Stimulated activated CD8-positive, alpha-beta memory T cell treated with anti-CD3 and anti-CD28 coated beads, Interleukin-15, amount 100 ng/mL, for 1 hour (primary cell): ENCODE measurements at places on chromosomes 11 and 22.
A peak's percentile ranks its signal among the peaks of the same experiment; 100 is the strongest.

- DNase-seq = no peak
Observed at GRCh38 chr22:44155115-44155514, 25.6 kb upstream of the PARVG start.

DNA sequence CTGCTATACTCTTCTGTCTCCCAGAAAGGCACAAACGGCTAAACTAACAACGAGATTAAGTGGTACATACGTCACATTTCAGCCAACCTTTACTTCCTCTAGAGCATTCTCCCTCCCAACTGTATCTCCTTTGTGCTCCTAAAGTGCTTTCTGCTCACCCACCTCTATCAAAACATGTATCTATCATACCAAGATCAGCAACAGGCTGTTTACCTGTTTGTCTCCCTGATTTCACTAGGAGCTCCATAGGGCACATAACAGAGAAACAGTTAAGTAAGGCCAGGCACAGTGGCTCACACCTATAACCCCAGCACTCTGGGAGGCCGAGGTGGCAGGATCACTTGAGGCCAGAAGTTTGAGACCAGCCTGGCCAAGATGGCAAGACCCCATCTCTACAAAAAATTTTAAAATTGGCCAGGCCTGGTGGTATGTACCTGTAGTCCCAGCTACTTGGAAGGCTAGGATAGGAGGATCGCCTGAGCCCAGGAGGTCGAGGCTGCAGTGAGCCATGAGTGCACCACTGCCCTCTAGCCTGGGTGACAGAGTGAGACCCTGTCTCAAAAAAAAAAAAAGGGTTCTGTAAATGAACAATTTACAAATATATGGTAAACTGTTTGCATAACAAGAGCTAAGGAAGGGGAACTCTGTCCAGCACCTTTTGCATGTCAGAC lies 2.8 kb downstream of the NDUFC2 start:
- no peak for DNase-seq

DNA sequence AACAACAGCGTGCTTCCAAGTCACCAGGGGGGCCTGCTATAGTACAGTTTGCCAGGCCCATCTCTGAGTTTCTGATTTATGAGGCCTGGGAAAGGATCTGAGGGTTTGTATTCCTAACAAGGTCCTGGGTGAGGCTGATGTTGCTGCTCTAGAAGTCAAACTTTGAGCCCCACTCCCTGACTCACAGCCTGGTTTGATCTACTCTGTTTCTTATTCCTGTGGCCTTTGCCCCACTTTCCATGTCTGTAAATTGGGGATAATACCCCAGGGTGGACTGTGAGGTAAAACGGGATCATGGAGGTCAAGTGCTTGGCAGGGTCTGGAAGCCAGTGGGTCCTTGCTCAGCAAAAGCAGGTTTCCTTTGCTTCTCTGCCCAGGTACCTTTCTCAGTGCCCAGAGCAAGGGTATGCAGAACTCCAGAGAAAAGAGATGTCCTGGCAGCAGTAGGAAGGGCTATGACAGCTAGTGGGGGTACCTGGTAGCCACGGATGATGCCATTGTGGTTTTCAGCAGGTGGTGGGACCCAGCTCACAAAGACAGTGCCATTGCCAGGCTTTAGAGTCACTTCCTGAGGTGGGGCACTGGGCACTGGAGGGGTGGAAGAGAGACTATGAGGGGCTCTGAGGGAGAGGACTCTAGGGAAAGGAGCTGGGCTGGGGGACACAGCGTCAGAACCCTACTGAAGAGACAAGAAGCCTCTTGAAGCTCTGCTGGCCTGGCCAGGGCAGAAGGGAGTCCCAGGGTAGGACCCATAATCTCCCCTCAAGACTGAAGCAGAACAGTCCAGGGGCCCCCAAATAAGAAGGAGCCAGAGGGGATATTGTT lies 2.8 kb downstream of the ROBO4 start:
- no peak for DNase-seq

- no peak for DNase-seq
Observed at GRCh38 chr11:83574519-83574918, 288.4 kb upstream of the CCDC90B start.

DNA sequence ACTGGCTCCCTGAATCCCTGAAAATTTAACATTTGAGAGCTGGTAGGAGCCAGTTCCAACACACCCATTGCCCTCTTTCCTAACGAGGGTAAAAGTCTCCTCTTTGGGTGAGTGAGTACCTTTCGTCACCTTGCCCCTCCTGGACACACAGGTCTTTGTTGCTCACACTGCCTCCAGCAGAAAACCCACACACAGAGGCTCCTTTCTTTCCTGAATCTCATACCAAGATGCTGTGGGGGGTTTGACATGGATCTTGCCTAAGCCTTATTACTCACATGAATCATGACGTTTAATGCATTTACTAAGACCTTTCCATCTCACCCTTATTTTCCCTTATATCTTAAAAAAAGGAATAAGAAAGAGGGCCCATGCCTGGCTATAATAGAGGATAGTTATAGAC lies 53.0 kb downstream of the PARVA start:
- no peak for DNase-seq

- DNase-seq = peak; percentile 4
Observed at GRCh38 chr11:63813563-63814382, 517 bp downstream of the SPINDOC start.

DNA sequence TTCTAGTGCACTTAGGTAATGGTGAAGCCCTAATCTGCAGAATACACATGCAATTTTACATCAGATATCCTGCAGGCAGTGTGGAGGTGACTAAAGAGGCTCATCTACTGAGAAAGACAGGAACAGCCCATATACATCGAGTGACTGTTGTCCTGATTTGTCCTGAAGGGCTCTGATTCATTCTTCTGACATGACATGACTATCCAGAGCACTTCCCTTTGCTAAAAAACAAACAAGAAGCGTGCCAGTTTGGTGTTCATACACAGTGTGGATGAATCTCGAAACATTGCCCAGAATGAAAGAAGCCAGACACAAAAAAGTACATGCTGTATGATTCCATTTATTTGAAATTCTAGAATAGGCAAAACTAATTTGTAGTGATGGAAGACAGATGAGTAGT lies 48.0 kb upstream of the AMPD3 start:
- no peak for DNase-seq

GRCh38 chr11:68436985-68437926 lies 23.3 kb upstream of the PPP6R3 start:
- no peak for DNase-seq

DNA sequence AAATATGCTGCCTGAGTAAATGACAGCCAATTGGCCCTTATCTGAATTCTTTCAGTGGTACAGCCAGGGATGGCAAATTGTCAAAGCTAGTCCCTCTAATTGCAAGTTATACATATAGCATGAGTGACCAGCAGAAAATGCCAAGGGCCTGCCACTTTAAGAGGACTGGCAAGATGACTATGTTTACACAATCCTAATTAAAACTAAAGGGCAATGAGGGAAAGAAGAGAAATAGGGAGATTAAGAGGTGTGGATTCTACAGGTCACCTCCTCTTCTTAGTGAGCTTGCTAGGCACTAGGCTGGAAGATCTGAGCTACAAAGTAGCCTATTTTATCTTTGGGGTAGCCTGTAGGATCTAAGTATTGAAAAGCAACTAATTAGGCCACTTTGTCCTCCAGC lies 13.5 kb downstream of the NUMA1 start:
- no peak for DNase-seq

DNA sequence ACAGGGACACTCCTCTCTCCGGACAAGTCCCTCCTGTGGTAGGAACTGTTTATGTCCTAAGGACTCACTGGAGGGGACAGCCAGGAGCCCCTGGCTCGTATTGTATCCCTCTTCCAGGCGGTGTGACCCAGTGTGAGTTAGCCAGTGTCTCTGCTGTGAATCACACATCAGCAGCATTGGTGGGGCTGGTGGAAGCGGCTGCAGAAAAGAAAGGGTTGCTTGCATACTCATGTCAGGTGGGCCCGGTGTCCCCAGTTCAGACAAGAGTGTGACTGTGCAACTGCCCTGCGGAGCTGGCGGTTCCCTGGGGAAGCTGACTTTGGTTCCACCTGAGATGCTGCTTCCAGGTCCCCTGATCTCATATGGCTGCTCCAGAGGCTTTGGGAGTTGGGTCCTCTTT lies 99.4 kb downstream of the ZBTB16 start:
- no peak for DNase-seq

DNA sequence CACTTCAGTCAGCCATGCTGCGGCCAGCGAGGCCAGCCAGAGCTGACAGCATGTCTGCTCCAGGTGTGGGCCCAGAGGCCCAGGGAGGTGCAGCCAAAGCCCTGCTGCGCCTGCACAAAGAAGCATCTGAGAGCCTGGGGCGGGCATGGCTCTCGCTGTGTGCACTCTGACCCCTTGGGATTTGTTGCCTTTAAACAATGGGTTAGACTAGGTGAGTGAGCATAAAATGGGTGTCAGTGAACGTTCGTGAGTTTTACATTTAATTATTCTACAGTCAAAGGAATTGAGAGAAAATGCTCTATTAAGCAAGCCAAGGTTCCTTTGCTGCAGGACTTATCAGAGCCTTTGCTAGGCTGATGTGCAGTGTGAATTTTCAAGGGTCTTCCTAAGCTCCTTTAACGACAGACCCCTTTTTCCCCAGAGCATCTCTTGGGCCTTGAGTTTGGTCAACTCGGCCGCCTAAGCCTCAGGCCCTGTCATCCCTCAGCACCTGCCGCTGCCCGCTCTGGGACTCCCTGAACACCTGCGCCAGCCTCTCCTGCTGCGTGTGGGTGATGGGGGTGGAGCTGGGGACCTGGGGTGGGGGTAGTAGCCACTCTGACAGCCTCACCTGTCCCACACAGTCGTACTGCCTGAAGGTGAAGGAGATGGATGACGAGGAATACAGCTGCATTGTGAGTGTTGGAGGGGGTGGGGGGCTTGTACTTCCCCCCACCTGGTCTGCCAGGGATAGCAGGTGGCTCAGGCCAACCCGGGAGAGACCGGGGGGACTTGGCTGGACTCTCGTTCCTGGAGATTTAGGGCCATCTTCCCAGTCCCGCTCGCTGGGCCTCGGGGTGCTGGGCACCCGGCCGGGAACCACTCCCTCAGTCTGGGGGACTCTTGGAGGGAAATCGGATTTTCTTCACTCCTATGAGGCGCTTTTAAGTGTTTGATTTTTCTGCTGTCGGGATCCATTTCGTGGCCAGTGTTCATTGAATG lies 10.5 kb downstream of the SLC16A8 start:
- DNase-seq = no peak

- peak; percentile 5 for DNase-seq
Observed at GRCh38 chr11:83157594-83158356, 844 bp downstream of the PCF11 start.

DNA sequence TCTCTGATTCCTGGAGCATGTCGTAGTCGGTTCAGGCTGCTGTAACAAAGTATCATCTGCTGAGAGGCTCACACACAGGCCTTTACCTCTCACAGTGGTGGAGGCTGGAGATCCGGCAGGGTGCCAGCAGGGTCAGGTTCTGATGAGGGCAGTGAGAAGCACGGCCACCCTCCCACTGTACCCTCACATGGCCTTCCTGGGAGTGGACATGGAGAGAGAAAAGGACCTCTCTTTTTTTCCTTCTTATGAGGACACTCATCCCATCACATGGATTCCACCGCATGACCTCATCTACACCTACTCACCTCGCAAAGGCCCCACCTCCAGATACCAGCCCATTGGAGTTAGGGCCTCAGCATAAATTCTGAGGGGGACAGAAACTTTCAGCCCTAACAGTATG lies 99.5 kb downstream of the BCR start:
- no peak for DNase-seq

GRCh38 chr11:113833151-113833550 lies 42.2 kb downstream of the USP28 start:
- no peak for DNase-seq

DNA sequence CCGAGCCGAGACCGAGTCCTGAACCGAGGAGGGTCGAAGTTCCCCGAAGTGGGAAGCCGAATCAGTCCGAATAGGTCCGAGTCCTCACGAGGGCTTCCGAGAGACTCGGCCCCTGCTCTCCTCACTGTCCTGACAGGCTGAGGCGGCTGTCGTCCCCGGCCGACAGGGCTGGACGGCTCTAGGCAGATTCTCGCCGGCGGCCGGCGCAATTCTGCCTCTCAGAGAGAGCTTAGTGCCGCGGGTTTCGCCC lies 191 bp upstream of the DEAF1 start:
- DNase-seq = no peak

DNA sequence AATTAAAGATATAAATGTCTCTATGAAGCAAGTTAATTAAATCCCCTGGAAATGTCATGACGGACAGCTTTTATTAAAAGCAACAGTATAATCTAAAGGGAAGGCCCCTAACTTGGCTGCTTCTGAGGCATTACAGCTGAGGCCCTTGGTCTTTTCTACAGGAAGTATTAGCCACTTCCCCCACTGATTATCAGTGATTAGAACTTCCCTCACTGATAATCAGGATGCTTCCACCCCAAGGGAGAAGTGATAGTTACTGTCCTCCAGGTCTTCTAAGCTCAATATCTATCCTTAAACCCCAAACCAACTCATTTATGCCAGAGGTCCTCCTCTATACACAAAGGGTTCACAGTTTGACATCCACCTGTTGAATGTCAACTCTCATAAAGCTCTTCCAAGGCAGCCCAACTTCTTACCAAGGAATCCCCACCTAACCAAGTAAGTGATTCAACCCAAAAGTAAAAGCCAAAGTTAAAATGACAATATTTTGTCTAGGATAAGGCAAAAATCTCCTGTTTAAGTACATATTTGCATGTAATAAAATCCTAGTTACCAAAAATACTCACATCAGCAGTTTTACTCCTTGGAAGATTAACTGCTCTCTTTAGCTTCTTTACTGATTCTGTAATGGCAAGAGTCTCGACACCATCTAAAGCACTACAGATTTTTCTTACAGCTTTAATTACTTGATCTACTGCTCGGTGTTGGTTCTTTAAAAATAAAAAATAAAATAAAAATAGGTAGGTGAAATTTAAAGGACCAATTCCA lies 58.6 kb upstream of the RPS13 start:
- no peak for DNase-seq

- no peak for DNase-seq
Observed at GRCh38 chr11:10592331-10592730, 23.9 kb upstream of the LYVE1 start.

DNA sequence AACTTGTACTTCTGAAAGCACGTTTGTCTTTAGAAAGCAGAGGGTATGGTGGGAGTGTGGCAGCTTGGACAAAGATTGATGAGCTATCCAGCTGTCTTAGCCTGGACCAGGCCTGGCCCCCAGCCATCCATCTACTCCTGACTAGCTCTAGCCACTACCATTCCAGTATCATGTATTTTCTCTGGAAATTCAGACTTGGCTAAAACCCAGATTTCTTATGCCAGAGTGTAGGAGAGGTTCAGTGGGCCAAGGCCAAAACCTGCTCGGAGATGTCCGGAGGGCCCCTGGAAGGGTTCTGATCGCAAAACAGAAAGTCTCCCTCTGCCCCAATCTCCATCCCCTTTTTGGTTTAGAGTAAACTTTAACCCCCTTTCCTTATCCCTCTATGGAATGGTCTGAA lies 24.8 kb upstream of the MTCH2 start:
- no peak for DNase-seq
